Ecto neural progenitor cell (in vitro differentiated cells): ENCODE measurements at places on chromosomes 2 and 18.

DNA sequence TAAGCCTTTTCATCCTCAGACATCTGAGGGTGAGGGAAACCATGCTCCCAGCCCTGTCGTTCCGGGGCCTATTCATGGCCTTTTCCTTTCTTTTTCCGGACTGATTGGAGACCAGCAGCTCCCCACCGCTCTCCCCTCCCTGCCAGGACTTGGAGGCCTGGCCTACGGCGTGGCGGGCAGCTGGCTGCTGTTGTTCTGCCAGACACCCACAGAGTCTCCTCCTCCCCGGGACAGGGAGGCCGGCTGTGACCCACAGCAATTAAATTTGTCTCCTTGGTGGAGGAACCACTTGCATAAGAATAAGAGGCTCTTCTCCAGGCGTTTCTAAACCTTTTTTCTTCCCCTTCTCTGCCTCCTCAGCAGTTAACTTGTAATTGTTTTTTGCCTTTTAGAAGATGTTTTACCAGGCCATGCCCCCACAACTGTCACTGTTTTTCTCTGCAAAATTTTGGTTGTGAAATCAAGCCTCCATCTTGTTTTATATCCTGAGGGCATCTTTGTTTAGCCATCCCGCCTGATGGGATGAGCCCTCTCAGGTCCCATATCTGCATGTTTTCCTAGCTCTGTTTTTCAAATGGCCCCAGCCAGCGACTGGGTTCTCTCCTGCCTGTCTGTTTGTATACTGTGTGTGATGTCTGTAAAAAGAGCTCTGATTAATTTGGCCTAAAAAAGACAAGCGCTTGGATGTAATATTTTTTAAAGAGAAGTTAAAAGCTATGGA lies 1060.0 kb upstream of the DDX18 start:
- DNase-seq, result peak; percentile 72

DNA sequence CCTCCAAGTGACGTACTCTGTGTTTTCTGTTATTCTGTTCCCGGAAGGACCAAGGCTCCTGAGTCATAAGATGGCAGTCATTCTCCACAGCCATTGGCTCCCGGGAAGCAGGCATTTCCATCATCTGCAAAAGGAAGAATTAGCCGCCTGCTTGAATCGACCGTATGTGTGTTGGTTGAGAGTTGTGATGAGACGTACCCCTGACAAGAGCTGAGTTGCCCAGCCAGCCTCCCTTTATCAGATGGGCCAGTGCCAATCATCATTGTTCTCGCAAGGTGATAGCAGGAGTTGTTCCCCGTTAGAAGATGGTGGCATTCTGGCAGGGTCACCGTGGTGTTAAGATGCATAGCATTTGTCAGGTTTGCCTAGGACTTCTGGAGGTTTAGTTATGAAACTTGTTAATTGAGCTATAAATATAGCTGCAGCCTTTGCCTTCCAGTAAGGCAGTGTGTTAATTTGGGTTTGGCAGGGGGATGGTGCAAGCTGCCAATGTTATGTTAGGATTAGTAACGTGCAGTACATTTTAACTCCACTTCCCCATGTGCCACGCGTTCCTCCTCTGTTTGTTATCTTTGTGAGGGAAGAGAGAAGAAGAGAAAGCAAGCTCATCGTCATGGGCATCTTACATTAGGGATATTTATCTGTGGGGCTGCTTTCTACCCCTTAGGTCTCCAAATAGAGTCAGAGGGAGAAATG lies 652.7 kb upstream of the FANCL start:
- DNase-seq, result no peak

DNA sequence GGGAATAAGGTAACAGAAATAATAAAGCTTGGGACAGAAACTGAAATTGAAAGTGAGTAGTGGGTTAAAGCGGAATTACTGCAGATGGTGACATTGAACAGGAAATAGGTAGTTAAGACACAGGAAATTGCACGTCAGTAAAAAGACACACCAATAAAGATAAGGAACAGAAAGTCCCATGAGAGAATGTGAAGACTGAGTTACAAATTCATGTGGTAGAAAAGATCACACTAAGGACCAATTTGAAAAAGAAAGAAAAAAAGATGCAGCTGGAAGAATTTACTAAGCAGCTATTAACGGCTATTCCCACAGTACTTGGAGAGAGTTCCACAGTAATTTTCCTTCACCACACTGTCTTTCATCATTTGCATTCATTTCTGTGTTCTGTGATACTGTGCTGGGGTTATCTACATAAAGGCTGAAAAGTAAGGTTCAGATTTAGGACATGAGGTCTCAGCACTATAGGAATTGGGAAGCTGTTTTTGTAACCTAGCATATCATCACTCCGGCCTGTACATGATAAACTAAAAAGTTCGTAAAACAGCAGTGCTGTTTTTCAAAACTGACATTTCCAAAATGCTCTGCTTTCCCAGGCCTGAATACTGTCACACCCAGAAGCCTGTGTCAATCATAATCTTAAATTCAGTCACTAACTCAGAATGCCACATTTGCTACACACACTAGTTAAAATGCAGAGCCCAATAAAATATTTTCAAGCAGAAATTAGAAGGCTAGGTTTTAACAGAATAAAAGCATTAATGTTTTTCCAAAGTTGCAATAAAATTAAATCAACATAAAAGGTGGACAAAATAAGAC lies 42.9 kb downstream of the SRBD1 start:
- DNase-seq, result no peak

- no peak for DNase-seq
Observed at GRCh38 chr2:30730736-30731647, 76.3 kb downstream of the CAPN13 start.

GRCh38 chr18:39190508-39190907 lies 1624.9 kb upstream of the CELF4 start:
- no peak for DNase-seq

GRCh38 chr2:221380686-221381085 lies 191.4 kb downstream of the EPHA4 start:
- DNase-seq, result no peak
